ENCODE measurements at places on chromosomes 2 and 18.

GRCh38 chr2:23692263-23692662 is 234.7 kb downstream of the ATAD2B start:
- no peak for DNase-seq

DNA sequence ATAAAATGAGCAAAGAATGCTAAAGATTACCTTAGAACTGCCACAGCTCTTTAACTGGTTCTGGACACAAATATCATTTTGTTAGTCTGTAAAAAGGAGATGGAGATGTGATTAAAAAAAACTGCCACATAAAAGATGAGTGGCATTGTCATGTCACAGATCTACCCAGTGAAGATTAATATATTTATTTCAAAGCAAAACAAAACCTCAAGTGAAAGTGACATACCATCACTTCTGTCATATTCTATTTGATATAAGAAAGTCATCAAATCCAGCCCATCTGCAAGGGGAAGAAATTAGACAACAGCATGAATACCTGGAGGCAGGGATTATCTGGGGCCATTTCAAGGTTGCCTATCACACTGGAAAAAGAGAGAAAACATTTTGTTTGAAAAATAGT is 417.6 kb upstream of the LRRTM4 start:
- no peak for DNase-seq

GRCh38 chr2:45273412-45274249 is 264.4 kb upstream of the SIX2 start:
- no peak for DNase-seq

DNA sequence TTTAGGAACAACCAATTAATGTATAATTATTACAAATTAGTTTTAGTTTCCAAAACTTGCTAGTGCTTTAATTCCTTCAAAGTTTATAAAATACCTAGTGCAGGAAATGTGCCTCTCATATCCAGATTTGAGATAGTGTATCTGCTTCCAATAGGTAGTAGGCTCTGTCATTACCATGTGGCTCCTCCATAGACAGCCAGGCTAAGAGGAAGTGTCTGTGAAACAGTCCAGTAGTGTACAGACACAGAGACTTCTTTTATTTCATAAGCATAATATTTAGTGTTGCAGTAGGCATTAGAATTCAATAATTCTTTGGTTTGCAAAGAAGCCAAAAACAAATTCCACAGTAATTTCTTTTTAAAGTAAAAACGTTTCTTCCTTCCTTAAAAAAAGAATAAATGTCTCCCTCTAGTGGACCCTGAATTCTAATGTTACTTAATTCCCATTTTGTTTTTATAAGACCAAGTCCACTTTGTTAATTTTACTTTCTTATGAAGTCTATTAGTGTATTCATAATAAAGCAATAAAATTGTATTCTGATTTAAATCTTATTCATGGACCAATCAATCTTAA is 101.2 kb downstream of the NEB start:
- DNase-seq, result no peak

GRCh38 chr18:69000366-69000765 is 202.5 kb downstream of the CCDC102B start:
- no peak for DNase-seq

GRCh38 chr2:109545828-109546713 is 67.7 kb downstream of the SEPTIN10 start:
- peak; percentile 41 for DNase-seq

DNA sequence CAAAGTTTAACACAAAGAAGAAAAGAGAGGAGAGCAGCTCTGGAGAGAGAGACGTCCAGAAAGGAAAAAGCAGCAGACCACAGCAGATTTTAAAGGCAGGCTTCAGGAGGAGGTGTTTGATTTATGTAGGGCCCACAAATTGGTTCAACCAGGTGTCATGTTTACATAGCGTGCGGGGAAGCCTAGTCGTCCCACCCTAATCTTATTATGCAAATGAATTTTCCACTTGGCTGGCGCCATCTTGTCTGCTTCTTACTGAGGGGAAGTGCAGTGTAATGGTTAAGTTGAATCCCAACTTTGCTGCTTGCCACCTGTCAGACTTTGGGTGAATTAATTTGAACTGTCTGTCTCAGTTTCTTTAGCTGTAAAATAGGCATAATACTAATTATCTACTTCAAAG is 282.4 kb upstream of the CYRIA start:
- DNase-seq, result no peak

DNA sequence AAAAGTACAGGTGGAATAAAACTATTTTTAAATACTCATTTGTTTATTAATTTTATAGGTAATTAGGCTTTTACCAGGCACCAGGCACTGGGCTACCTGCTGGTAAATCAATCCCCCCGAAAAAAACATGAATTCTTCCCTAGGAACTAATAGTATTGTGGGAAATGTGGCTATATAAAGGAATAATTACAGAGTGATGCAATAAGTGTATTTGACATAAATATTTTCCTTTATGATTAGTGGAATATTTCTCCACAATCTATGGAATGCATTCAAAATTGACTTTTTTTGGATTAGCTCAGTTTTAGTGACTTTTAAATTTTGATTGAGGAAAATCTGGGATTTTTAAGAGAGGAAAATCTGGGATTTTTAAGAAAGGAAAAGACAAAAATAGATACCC is 109.7 kb upstream of the BZW1 start:
- DNase-seq, result no peak

DNA sequence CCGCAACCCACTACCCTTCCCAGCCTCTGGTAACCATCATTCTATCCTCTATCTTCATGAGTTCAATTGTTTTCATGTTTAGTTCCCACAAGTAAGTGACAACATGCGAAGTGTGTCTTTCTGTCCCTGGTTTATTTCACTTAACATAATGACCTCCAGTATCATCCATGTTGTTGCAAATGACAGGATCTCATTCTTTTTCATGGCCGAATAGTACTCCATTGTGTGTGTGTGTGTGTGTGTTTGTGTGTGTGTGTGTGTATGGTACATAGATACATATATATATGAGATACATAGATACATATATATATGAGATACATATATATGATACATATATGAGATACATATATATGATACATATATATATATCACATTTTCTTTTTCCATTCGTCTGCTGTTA is 196.3 kb upstream of the STK17B start:
- DNase-seq, result no peak

- DNase-seq, result no peak
These were observed 193.8 kb downstream of the SEPTIN10 start for GRCh38 chr2:109419960-109420370.

- DNase-seq, result no peak
These were observed 4.4 kb upstream of the ST8SIA5 start for GRCh38 chr18:46761059-46761769.

DNA sequence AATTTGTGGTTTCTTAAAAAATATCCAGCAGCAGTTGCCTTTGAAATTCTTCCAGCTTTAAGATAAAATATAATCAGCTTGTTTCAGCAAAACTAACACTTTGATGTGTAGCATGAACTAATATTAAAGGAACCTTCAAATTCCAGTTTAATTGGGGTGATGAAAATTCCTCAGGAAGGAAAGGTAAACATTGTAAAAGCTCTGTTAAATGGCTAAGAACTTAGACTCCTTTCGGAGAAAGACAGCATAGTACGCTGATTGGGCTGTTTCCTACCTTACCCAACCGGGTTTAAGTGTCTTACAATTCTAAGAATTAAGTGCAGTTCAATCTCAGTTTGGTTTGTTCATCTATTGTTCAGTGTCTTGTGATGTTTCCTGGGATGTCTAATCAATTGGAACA is 108.3 kb downstream of the CDH7 start:
- DNase-seq, result no peak

DNA sequence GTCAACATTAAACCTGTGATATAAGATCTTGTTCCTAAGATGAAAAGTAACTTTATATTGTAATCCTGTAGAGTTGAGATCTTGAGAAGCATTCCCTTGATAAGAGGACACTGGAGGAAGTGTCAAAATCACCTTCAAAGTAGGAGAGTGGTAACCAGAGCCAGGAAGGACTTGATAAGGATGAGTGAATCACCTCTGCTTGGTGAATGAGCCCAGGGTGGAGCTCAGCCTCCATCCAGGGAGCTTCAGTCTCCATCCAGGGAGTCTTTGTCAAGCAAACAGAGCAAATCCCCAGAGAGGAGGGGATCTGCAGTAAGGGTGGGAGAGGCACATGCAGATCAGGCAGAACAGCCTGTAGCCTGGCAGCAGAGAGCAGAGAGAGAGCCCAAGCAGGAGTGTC is 167.1 kb upstream of the SIX2 start:
- no peak for DNase-seq

DNA sequence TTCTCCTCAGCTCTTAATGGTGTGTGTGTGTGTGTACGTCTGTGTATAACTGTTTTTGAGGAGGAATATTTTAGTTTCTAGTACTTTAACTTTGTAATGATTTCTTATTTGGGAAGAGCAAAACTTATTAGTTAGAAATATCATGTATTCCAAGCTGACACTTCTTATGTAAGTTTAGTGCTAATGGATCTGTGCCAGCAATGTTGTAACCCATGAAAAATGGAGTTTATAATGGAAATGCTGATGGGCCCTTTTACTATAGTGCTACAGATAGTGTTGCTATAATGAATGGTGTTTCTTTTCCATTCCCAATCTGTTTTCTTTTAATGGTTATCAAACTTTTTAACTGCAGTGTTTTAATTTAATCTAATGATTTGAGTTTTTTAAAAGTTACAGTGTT is 49.8 kb upstream of the OTX1 start:
- no peak for DNase-seq

DNA sequence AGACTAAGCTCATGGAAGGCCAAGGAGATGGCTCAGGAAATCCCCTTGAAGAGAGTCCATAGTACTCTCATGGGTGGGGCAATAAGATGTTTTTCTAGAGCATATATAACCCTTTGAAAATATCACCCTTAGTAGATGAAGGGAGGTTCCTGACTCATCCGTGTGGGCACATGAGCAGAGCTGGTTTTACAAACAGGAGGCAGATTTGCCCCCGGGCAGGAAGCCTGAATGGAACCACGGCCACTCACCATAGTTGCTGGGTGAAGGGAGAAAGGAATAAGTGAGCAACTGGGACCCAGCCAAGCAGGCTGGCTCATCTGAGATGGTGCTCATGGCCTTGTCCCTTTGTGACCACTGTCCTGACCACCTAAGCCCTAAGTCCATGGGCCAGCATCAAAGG is 29.0 kb upstream of the MAPRE3 start:
- DNase-seq, result no peak

GRCh38 chr2:128635361-128635900 is 316.8 kb upstream of the HS6ST1 start:
- no peak for DNase-seq

DNA sequence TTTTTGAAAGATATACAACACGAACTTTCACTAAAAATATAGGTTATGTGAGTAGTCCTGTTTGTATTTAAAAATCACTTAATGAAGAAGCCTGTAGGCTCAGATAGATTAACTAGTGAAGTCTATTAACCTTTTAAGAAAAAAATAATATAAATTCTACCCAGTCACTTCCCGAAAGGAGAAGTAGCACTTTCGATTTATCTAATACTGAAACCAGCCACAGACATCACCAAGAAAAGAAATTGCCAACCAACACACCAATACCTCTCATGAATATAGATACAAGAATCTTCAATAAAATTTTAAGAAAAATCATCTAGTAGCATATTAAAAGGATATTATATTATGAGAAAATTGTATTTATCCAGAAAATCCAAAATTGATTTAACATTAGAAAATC is 160.5 kb downstream of the GALNT13 start:
- DNase-seq, result no peak

DNA sequence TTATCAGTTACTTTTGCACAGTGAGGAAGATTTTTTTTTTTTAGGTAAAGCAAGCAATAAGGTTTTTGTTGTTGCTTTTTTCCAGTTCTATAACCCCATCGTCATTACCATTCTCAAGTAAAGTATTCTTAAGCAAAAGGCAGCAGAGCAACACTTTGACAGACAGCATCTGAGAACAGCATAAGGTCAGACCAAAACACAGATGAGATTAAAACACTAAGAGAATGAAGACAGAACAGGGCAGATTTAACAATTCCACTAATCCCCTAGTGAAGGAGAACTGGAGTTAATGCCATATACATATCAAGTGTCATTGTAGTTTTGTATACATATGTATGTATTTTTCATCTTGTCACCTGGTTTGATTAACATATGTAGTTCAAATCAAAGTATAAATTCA is 290.2 kb downstream of the METTL4 start:
- DNase-seq, result no peak

- DNase-seq, result peak; percentile 74
These were observed 112.2 kb upstream of the COPS8 start for GRCh38 chr2:236973343-236973980.

DNA sequence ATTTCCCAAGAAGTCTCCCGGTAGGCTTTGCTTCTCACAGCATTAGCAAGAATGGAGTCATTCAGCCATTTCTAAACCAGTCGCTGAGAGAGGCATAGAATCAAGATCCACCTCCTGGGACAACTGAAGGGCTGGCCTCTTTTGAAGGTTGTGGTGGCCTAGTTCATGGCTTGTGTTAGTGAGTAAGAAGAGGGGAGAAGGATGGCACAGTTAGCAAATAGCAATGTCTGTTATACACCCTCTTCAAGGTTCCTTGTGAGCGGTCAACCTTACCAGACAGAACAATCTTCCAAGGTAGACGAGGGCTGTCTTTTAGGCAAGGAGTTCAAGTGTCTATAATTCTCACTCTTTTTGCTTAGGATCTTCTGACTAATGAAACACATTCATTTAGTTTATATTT is 35.4 kb upstream of the DNAH7 start:
- no peak for DNase-seq

DNA sequence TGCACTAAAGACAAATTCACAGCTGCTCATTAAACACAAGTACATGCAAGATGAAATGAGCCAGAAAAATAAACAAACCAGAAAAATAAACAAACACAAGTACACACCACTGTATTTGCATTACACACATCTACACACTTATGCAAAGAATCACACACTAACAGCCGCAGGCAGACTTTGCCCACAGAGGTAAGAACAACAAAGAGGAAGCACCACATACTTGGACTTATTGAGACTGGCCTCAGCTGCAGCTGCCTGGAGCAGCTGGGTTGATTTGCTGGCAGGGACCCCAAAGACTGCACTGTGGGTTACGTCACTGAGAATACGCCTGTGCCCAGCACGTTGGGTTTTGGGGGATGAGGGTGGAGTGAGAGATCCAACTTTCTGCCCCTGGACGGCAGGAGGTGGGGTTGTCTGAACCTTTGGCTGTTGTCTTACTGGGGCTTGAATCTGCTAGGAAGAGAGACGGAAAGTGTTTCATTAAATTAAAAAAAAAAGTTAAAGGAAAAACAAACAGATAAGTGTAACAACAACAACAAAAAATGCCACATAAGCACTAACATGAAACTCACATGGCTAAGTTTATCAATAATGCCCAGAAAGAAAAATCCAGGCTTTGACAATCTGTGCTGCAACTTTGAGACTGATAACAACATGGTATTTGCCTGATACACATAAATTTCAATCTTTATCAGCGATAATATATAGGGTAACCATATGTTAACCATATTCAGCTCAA is 71.9 kb upstream of the NFU1 start:
- DNase-seq, result peak; percentile 17

DNA sequence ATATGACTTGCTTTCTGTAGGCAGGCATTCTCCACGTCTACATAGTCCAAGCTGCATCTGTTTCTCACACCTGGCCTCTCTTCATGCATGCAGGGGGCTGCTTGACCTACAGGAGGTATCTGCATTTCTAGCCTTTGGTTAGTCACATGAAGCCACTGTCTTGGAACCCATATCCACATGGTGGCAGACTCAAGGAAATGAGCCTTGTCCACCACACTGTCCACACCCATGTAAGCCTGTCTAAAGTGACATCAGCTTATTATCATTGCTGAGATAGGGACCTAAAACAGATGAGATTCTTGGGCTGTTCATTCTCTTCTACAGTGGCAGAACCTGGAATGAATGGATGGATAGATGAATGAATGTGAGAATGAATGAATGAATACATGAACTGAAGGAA is 160.4 kb downstream of the DOCK10 start:
- DNase-seq, result no peak
